ENCODE measurements at places on chromosomes 7 and 10.

GRCh38 chr7:30445770-30446169, 32.8 kb downstream of the NOD1 start:
- DNase-seq, result no peak

DNA sequence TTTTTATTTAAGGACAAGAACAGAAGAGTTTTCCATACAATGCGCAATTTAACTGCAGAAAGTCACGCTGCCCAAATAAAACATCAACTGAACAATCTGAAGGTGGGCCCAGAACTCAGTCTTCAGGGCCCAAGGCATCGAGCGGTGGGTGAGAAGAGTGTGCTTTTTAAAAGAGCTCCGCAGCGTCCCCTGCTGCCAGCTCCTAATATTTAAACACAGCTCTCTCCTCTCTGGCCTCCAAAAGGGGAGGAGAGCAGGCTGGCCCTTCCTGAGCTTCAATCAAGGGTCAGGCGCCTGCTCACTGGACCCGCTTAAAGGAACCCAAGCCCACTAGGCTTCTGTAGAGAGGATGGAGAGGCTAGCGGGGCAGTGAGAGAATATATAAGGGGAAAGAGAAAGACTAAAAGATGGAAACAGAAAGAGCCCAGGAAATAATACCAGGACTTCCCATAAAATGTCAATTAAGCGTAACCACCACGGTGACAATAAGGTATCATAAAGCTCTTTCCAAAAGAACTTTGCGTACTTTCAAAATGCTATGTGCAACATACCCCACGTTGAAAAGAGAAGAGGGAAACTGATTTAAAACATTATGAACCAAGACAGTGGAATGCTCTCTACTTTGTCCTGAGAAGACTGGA, 2.8 kb downstream of the FAM53B start:
- DNase-seq, result peak; percentile 84

DNA sequence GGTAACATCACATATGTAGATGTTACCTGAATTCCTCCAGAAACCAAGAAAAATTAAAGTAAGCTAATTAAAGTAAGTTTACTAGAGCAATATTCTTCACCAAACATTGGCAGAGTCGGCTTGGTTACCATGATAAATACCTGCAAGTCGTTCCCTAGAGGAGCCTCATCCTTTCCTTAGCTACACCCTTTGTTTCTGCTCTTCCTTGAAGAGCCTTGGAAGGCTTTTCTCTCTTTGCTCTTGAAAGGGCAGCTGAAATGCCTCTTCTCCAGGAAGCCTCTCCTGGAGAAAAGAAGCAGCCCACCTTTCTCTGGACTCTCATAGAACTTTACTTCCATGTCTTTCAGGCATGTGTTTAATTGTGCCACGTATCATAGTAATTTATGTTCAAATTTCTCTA, 34.9 kb upstream of the CALD1 start:
- DNase-seq, result no peak

DNA sequence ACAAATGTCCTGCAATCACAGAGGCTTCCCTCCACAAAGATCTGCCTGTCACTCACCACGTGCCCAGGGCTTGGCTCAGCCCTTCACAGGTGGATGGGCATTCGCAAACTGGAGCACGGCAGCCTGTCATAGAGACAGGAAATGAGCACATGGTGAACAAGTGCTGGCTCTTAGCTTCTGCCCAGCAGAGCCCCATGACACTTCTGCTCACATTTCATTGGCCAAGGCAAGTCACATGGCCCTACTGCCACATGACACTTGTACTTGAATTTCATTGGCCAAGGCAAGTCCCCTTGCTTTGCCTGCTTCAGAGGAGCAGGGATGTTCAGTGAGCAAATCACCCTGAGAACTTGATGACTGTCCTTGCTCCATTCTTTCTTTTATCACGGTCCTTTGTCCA, 110.8 kb upstream of the PPP2R2D start:
- DNase-seq, result no peak

- DNase-seq, result peak; percentile 80
These were observed 54.9 kb upstream of the ZNF800 start for GRCh38 chr7:127447326-127447945.

DNA sequence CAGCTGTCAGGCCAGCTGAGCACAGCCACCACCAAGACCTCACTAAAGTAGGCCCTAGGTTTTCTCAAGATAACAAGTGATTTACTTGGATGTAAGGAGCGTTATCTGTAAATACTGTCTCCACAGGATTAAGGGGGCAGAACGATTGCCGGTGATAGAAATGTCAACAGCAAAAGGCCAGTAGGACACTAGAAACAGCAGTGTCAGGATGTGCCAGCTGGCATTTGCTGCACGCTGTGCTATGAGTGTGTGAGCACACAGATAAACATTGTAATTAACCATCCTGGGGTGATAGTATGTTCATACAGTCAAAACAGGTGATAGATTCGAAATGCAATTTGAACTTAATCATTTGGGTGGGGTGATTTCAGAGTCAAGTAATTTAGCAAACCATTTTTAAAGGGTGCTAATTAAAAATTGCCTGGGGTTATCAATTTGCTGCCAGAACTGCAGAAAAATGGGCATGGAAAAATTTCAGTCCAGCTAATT, 36.3 kb upstream of the NOBOX start:
- no peak for DNase-seq

GRCh38 chr7:108565987-108566386, 3.5 kb downstream of the THAP5 start:
- no peak for DNase-seq

- no peak for DNase-seq
These were observed 12.6 kb upstream of the ARL4A start for GRCh38 chr7:12674861-12675260.

GRCh38 chr7:116739307-116739706, 67.3 kb downstream of the MET start:
- no peak for DNase-seq

- no peak for DNase-seq
These were observed 171.9 kb downstream of the USP6NL start for GRCh38 chr10:11439523-11440053.

- DNase-seq, result no peak
These were observed 104.5 kb downstream of the GALNT17 start for GRCh38 chr7:71236230-71237105.

- DNase-seq, result peak; percentile 89
These were observed 750.7 kb downstream of the MAGI2 start for GRCh38 chr7:78702770-78703169.

DNA sequence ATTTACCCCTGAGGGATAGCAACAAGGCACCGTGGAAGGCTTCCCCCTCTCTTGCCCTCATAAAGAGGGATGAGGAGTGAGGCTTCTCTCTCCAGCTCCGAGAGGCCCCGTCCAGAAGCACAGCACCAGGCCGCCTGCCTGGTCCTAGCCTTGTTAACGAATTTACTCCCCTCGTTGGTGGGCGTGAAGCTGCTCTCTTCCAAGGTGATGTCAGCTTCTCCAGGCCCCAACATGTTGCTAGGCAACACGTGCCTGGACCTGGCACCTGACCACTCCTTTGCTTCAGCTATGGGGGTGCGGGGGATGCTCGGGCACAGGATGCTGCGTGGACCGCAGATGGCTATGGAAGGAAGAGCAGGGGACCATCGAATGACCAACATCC, 135.2 kb upstream of the MGMT start:
- no peak for DNase-seq

DNA sequence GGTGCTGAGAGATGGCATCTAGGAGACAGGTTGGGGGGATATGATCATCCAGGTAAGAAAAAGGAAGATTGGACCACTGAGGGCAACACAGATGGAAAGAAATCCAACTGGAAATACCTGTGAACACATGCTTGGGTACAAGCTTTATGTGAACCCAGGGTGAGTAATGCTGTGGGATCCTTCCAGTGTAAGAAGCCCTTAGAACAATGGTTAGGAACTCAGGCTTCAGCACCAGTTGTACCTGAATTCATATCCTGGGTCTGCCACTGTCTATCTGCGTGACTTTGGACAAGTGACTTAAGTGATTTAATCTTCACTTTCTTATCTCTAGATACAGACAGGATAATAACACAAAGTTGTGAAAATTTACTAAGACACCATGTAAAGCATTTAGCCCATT, 131.0 kb downstream of the ST7 start:
- DNase-seq, result no peak

DNA sequence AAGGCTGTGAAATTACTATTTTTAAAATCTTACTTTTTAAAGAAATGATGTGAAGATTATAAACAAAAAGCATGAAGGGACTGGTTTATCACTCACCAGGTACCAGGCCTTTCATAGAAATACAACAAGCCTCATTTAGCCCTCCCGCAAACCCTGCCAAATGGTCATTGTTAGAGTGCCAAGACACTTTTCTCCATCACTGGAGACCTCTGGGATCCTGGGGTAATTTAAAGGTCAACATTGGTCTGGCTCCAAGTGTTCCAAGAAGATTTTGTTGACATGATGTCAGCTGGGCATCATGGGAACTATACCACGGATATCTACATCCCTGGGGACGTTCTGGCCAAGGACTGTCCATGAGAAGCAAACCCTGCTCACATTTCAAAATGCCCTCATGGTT, 138.0 kb upstream of the FRMD4A start:
- DNase-seq, result no peak

GRCh38 chr10:24731942-24732341, 8.3 kb upstream of the ARHGAP21 start:
- DNase-seq, result no peak

DNA sequence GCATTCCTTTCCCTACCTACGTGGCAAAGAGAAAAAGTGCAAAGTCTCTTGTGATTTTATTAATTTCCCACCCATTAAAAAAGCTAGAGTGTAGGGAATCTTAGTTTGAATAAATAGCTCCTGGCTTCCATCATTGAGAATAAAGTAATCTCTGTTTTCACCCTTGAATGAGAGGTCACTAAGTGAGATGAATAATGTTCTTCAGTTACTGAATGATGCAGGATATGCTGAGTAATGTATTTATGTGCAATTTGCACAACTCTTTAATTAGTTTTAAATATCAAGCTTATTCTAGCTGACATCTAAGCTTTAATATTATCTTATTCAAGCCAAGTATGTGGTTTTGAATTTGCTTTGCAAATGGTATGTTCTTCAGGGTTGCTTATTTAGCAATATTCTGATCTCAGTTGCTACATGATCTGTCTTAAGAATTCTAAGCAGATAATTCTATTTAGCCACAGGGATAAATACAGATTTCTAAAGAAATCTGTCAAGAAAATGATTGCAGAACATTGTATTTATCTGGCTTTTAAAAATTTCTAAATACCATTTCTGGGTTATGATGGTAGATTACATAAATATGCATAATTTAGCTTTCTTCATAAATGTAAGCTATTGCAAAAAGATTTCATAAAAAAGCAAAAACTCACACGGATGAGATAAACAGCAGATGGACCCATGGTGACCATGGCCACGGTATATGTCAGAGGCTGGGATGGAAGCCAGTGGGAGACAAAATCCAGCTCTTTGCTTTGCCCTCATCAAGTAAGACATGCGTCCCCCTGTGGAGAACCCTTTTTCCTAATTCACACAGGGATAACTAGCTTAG, 141.0 kb downstream of the MACC1 start:
- no peak for DNase-seq

- DNase-seq, result no peak
These were observed 212.3 kb downstream of the FANK1 start for GRCh38 chr10:126108693-126109092.

- no peak for DNase-seq
These were observed 43.9 kb upstream of the ARHGAP12 start for GRCh38 chr10:31972519-31973041.

DNA sequence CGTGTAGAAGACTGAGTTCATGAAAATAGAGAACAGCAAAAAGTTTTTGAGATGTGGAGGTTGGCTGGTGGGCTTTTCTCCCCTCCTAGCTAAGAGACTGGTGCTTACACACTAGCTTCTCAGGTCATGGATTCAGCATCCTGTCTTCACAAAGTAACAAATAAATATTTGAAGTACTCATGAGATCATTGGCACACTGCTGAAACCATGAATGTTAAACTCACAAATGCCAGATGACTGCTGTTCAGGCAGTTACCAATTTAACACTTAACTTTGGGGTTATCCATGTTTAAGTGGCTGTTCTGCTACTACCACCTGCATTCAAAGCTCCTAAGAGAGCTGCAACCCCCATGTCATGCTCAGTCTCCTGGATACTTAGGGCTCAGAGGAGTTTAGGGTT, 119.0 kb upstream of the BET1 start:
- DNase-seq, result no peak

DNA sequence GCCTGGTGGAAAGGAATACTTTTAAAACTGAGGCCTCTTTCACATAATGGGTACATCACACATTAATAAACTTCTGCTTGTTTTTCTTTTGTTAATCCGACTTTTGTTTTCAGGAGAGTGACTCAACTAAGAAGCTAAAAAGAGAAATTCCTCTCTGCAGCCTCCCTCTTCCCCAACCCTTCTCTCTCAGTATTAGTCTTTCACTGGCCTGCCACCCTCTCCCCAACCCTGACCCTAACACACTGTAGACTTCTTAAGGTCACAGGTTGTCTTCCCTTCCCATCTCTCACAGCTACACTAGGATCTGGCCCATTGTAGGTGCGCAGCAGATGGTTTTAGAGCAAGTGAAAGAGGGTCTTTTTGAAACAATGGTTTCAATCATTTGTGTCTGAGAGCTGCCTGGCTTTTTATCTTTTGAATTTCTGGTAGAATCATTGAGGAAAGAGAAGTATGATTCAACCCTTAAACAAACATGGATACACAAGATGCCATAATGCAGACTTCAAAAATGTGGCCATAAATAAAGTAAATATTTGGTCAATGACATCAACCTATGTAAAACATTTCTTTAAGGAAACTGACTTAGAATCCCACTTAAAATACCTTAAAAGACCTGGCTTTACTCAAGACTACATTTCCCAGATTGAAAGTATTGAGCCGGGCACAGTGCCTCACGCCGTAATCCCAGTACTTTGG, 17.9 kb upstream of the FFAR4 start:
- DNase-seq, result peak; percentile 70

GRCh38 chr10:110615057-110615747, 28.9 kb upstream of the RBM20 start:
- DNase-seq, result peak; percentile 12

GRCh38 chr7:129311429-129311828, 86.6 kb downstream of the AHCYL2 start:
- DNase-seq, result no peak

DNA sequence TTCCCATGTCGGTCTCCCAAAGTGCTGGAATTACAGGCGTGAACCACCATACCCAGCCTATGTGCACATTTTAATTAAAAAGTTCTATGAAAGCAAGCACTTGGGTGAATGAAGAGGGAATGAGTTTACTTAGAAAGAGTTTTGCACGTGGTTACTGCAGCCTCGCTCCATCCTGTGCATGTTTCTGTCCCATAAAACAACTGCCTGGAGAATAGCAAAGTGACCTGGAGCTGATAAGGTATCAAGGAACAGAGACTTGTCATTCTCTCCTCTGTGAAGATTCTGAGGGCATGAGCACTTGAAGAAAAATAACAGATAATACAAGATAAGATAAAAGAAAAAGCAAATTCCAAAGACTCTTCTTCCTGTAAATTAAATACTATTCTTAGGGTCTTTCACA, 112.2 kb upstream of the JCAD start:
- no peak for DNase-seq

- no peak for DNase-seq
These were observed 69.0 kb upstream of the FAM180A start for GRCh38 chr7:135817583-135817982.

DNA sequence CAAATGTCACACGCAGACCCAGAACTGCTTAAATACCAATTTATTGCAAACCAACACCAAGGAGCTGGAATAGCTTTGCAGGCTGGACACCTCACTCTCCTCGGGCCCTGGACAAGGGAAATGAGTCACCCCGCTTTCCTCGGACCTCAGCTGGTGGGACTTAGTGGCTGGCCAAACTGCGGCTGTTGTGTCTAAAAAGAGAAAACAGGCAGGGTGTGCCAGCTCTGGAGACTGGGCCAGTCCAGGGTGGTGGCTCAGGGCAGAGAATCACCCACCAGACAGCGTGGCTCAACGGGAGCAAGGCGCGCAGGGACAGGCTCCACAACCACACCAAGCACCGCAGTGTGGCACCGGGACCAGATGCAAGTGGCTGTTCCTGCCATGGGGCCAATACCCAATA, 58.2 kb upstream of the CAMK2B start:
- DNase-seq, result peak; percentile 95
